ENCODE measurements at places on chromosomes 1 and 21.

DNA sequence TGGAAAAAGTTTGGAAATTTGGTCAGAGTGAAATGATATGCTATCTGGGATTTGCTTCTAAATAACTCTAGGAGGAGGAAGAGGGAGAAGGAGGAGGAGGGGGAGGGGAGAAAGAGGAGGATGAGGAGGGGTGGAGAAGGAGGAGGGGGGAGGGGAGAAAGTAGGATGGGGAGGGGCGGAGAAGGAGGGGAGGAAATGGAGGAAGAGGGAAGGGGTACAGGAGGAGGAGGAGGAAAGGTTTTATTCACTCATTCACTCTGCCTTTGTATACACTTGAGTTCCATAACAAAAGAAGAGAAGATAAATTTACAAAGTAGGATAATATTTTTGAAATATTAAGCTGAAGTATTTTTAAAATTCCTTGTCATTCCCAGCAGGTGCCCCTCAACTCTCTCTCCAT, 6.3 kb upstream of the VPS26C start:
- no peak for DNase-seq

- no peak for DNase-seq
These were observed 107.0 kb downstream of the TGFBR3 start for GRCh38 chr1:91778964-91779363.

DNA sequence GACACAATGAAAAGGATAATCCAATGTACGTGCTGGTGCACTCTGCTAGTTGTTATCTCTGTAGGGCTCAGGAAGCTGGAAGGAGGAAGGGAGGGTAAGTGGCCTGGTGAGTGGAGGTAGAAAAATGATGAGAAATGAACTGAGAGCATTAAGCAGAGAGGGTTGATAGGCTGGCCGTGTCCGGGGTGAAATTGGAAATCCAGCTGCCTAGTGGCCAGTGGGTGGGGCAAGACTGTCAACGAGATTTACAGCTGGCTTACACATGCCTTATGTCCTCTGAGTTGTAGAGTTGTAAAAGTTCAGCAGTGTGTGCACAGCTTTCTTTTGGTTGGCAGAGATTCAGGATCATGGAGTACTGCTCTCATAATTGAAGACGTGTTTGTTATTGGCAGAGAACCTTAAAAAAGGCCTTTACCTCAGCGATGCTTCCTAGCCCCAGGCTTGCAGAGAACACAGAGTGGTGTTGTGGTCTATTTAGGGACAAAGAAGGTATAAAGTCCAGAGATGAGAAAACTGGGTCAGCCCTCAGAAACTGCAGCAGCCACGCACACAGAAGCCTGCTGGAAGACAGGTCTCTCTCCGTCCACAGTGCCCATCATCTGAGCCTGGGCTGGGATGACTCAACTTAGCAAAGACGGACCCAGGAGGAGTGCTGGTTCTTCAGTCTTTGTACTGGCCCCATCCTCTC, 132.4 kb downstream of the EDEM3 start:
- DNase-seq, result no peak

GRCh38 chr1:24420547-24420946, 4.9 kb downstream of the NIPAL3 start:
- no peak for DNase-seq

- no peak for DNase-seq
These were observed 51.0 kb upstream of the POU2F1 start for GRCh38 chr1:167169642-167170041.

DNA sequence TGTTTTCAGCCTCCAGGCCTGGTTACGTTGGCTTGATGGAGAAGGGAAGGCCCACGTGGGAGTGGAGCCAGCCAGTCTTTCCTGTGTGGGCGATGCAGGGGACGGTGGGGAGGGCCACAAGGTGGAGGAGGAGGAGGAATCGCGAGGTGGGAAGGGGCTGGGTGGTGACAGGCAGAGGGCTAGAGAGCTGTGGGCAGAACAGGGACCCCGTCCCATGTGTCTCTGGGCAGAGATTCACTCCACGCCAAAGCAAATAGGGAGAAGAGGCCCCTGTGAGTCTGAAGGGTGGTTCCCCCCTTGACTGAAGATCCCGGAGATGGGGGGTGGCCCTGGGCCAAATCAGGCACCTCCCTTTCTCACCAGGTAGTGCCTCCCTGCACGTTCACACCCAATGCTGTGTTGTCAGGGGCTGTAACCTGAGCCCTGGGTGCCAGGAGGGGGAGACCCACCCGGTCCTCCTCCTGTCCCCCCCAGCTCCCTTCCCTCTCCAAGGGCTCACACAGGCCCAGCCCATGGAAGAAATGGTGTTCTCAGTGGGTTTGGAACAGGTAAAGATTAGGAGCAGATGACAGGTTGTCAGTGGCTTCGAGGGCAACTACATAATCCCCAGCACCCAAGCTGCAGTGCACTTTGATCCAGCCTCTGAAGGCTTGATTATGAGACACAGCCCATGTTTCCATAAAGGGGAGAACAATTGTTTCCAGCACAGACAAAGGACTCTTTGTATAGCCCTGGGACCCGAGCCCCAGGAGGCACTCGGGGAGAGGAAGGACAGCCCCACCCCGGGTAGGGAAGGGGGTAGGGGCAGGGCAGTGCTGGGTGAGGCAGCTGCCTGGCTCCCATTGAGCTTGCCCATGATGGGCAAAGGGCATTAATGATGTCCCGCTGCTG, 37.7 kb upstream of the GPR37L1 start:
- DNase-seq, result no peak

GRCh38 chr1:2836333-2836970, 35.0 kb upstream of the TTC34 start:
- DNase-seq, result no peak

- no peak for DNase-seq
These were observed 181.4 kb upstream of the L1TD1 start for GRCh38 chr1:62013264-62013663.

DNA sequence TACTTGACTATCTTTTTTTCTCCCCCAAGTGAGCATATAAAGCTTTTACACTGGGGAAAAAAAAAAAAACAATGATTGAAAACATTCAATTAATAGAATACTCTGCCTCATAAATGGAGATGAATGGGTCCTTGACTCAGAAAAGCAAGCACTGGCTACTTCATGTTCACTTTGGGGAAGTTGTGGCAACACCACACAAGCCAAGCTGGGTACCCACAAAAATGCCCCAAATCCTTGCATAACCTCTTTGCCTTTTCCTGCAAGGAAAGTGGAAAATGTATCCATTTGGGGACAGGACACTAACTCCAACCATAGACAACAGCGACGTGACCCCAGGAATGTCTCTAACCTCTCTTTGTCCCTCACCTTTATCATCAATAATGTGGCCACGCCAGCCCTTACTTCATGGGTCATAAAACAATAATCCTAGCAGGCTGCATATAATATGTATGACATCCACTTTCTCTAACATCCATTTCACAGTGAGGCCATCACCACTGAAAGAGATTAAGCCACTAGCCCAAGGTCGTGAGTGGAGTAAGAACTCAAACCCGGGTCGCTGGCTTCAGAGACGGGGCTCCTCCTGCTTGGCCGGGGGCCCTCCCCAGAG, 2.3 kb downstream of the ECE1 start:
- no peak for DNase-seq

- peak; percentile 46 for DNase-seq
These were observed 17.8 kb upstream of the MYCL start for GRCh38 chr1:39919545-39919944.

GRCh38 chr1:30197639-30198450, 525.5 kb downstream of the MATN1 start:
- no peak for DNase-seq

GRCh38 chr1:35932941-35933340, 2.0 kb downstream of the AGO3 start:
- no peak for DNase-seq

DNA sequence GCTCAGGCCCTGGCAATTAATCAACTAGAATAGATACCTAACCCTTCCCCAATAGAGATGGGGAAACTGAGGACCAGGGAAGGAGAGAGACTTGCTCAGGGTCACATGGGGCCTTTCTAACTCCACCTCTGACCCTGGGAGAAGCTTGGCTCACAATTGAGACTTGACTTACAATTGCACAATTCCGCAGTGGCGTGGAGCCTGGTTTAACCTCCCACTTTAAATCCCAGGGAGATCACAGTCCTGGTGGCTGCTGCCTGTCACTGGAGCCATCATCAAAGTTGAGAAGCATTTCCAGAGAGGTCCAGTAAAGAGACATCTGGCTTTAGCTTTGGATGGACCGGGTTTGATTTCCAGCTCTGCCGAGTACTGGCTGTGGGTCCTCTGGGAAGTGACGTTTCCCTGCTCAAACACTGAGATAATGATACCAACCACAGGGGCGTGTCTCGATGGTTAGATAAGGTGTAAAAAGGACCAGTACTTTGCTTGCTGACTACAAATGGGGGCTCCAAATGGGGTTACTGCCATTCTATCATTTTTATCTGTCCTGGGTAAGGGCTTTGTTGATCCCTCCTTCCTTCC, 39.3 kb downstream of the TRIM62 start:
- DNase-seq, result no peak

All from stimulated activated CD4-positive, alpha-beta T cell treated with anti-CD3 and anti-CD28 coated beads, Interleukin-4, amount 100 ng/mL, for 1 hour (primary cell).